Pancreas (tissue), 10 donors: ENCODE measurements at places on chromosomes 2 and 18. TPM values are rescaled to one million over a fixed set of nuclear protein-coding genes. Genes with fewer than 3 reads are reported as not detected.

IL1F10 gene
- total RNA-seq: not detected

TMX3 gene
- total RNA-seq: 14.8 TPM

PROM2 gene
- total RNA-seq: 12.5 TPM

HAAO gene
- 15.8 TPM for total RNA-seq

AFTPH gene
- 19.5 TPM for total RNA-seq

LINC00305 gene
- not detected for total RNA-seq

DNA sequence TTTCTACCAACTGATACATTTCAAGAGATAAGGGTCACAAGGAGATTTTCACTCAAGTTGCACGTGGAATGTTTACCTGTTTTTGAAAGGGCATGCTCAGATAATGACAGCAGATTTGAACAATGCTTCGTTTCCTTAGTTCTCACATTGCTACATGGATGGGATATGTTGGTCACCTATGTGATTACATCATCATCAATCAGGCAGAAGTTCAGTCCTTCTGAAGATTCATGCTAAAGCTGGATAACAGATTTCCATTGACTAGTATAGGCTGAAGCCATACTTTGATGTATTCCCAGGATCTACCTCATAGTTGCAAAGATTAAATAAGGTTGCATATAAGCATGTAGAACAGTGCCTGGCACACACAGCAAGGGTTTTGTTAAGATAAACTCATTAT, 19.7 kb downstream of the TCF7L1 start:
- DNase-seq: no peak

- DNase-seq: no peak
Observed at GRCh38 chr2:236162031-236162845, 5.9 kb downstream of the GBX2 start.

- no peak for DNase-seq
Observed at GRCh38 chr18:9340472-9340871, 5.9 kb downstream of the TWSG1 start.

DNA sequence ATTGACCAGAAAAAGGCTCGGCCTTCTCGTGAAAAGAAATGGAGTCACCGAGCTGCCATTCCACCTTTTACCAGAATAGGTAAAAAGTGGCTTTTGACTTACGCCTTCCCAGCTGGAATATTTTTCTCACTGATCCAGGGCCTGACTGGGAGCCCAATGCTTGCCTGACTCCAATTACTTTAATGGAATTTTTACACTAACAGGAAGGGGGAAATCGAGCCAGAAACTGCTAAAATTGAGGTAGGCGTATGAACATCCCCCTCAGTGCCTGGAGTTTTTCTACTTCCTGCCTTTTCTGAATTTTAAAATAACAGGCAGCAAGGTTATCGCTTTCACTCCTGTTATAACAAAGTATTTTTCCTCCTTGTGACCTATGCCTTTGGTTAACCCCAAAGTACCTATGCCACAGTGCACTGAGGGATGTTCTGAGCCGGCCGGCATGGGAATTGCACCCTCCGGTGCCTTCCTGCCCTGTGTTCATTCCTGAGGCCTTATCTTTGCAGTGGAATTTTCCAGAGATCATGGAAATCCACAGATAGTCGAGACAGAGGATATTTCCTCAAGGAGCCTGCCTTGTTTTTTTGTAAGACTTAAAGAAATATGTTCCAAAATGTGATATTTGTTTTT, 18.3 kb upstream of the RPL31 start:
- no peak for DNase-seq

DNA sequence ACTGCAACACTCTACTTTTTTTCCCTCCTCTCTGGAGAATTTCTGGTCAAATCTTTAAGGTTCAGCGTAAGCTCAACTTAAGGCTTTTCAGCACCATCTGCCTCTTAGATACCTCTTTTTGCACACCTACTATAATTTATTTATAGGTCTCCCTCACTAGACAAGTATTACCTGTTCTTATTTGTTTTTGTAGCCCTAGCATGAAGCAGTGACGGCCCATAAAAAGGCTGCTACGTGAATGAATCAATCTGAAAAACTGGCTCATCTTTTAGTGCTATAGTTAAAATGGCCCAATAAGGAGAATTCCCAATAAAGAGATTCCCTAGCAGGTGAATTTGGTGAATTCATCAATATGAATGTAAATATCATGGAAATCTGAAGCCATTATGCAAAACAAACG, 6.5 kb downstream of the RNF149 start:
- DNase-seq: no peak

DNA sequence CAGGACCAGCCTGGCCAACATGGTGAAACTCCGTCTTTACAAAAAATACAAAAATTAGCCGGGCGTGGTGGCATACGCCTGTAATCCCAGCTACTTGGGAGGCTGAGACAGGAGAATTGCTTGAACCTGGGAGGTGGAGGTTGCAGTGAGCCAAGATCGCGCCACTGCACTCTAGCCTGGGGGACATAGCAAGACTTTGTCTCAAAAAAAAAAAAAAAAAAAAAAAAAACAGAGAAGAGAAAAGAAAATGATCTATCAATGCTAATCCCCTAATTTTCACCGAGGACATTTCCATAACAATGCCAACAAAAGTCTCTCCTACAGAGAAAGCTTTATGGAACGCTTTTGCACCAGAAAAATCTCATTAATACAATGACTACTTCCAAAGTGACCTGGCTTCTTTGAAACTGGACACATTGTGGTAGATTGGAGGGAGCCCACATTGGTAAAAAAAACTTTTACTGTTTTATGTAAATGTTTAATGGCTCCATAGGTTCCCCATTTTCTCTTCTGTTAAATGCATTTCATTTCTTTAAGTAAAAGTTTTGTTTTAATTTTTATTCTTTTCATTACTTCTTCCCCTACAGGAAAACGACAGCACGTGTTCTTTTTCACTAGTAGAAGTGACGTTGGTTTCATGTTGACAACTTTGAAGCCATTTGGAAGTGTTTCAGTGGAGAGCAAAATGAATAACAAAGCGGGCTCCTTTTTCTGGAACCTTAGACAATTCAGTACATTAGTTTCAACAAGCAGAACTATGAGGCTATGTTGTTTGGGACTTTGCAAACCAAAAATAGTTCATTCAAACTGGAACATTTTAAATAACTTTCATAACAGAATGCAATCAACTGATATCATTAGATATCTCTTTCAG, 888 bp downstream of the FASTKD2 start:
- DNase-seq: no peak

DNA sequence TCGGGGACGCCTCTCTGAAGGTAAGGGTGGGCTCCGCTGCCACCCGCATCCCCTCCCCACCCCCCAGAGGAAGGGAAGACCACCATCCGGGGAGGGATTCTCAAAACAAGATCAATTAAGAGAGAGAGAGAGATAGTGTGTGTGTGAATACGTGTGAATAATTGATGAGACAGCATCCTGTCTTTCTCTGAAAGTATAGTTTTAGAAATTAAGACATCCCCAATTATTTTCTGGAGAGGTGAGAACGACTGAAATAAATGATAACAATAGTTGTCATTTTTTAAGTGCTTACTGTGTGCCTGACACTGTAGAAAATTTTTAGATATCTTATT, 751 bp downstream of the IL18R1 start:
- no peak for DNase-seq

DNA sequence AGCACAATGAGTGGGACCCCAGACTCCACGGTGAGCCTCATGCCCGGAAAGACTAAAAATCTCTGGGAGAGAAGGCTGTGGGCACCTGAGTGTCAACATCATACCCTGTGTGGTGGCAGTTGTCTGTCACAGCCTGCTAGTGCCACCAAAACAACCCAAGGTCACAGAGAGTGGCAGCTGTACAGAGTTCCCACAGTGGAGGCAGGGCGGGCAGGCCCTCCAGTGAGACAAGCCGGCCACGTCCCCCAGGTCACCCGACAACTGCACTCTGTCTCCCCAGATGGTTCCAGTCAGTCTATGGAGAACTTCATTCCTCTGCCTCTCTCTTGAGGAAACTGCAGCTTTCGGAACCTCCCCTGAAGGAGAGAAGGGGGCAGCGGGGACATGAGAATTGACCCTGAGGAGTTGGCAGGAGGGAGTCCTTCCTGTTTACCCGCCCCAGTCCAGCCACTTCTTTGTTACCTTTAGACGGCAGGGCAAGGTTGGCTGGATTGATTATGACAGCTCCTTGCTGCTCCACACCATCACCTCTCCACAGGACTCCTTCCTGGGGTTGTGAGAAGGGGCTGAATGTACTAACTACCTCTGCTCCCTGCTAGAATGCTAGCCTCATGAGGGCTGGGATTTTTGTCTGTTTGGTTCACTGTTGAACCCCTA, 11.3 kb upstream of the FIGLA start:
- peak; percentile 51 for DNase-seq

GRCh38 chr2:11100130-11100529, 55.1 kb upstream of the SLC66A3 start:
- no peak for DNase-seq

DNA sequence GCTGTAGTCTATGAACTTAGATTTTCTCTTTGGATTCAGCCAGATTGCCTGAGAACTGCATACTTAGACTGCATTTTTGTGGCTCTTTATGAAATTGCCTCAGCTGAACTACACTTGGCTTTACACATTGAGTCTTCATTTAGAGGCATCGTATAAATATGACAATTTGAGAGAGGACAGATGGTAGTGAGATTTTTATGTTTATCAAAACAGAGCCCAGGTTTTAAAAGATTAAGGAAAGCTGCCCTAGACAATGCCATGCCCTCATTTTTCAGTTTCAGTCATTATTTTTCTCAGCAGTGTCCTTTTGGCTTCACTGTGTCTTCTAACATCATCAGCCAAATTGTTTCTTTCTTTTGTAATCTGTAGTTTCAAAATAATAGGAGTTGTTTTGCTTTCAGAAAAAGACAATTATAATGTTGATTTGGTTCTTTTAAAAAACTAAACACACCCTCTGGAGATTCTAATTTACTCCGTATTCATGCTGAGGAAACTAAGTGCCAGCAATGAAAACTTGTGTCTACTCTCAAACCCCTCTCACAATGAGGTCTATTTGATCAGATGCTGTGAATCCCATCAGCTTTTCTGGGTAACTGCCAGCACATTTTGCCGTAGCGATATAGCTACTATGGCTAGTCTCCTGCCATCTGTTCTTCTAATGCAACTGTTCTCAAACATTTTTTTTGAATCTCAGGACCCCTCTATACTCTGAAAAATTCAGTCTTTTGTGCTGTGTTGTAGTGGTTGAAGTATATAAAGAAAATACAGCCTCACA, 46.2 kb downstream of the TWSG1 start:
- no peak for DNase-seq

- DNase-seq: no peak
Observed at GRCh38 chr2:233213975-233214374, 37.5 kb upstream of the ATG16L1 start.

GRCh38 chr2:61770298-61770697, 83.6 kb downstream of the FAM161A start:
- DNase-seq: no peak

DNA sequence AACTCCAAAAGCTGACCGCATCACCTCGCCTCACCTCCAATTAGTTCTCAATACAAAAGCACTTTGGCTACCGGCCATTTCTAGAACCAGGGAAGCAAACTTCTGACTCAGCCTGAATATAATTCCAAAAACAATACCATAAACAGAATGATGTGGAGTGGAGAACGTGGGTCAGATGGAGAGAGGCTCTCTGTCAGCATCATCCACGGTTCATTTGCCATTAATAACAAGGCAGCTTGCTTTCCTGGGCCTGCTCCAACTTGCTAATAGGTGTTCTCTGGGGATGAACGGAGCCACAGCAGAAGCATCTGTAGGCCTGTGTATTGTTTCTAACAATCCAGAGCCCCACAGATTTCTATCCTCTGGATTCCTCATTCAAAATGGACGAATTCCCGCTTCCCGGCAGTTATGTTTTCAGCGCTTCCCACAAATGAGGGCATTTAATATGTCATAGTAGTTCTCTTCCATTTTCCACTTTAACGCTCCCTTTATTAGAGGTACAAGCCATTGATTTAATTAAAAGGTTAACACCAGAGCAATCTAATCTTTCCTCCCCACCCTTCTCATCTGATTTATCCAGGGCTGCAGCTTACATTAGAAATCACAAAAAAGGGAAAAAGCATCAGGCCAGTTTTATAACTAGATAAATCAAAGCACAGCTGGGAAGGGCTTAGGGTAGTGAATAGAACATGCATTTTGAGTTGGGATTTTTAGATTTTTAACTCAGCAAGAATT, 23.2 kb upstream of the CNTNAP5 start:
- DNase-seq: no peak

DNA sequence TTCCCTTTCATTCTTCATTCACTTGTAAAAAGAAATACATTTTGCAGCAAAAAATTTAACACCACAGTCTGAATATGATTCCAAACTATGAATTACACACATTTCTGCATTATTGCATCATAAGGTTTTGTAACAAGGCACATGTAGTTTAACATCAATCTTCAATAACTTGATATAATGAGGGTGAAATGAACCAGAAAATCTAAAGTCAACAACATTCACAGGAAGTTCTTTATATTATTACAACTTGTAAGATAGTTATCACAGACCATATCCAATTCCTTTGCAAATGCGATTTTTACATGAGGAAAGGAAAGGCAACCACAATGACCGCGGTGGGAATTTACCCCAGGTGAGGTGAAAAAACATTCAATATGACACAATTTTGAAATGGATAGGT, 213.3 kb downstream of the NAPG start:
- no peak for DNase-seq

- no peak for DNase-seq
Observed at GRCh38 chr18:46334868-46335281, 230.7 kb downstream of the HAUS1 start.

DNA sequence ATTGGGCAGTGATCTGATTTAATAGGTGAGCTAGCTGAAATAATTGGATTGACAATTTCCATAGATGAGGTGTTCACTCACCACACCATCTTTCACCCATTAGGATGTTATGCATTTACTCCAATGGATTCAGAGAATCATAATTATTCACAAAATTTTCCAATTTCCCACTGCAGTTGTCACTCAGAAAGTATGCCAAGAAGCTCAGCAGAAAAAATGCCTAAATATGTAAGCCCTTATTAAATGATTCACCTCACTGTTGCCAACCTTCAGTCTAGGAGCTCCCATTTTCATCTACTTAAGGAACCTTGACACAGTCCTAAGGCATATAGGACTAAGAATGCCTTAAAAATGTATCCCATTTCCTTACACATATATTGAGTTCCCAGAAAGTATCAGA, 94.3 kb downstream of the MBD2 start:
- DNase-seq: no peak

DNA sequence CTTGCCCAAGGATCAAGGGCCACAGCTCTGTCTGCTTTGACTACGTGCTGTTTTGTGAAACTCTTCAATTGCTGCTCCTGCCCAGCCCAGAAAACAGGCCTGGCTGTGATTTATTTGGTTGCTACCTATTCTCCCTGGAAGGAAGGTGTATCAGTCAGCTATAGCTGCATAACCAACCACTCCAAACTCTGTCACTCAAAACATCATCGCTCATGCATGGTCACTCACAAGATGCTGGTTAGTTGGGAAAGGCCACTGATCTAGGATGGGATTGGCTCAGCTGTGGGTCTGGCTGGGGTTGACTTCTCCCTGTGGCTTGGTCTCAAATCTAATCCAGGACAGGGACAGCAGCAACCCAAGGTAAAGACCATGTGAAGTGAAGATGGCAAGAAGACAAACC, 14.6 kb downstream of the TEX51 start:
- DNase-seq: no peak
